CD8-positive, alpha-beta memory T cell (primary cell): ENCODE measurements at places on chromosomes 1 and 21. TPM values are rescaled to one million over a fixed set of nuclear protein-coding genes. Genes with fewer than 3 reads are reported as not detected.

Gene HUNK
- 0.20 TPM for total RNA-seq

- no peaks in the 10 kb centered on the region for H3K27me3 ChIP-seq
- no peak overlapping the region for H3K27ac ChIP-seq
- H3K4me1 ChIP-seq, result peaks cover 37% of the 10 kb centered on the region
- no peaks in the 10 kb centered on the region for H3K36me3 ChIP-seq
- no peak for DNase-seq
- no peak overlapping the region for H3K4me3 ChIP-seq
Observed at GRCh38 chr21:46421756-46422555, 36.7 kb upstream of the DIP2A start.

Gene RIIAD1
- total RNA-seq, result not detected

DNA sequence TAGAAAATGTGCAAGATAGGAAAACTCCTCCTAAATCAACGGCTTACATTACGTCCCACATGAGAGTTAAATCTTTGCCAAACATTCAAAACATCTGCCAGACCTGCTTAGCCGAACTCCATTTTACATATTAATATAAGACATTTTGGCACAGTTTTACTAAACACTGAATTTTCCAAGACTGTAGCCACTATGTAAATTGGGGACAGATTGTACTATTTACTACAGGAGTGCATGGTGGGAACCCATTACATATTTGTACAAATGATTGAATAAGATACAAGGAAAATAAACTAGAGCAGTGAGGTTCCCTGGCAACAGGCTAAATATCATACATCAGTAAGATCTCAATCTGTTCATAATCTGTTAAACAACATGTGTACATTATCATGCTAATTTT, 1234.4 kb downstream of the KCNT2 start:
- no peaks in the 10 kb centered on the region for H3K36me3 ChIP-seq
- no peaks in the 10 kb centered on the region for H3K4me1 ChIP-seq
- H3K27me3 ChIP-seq, result no peaks in the 10 kb centered on the region

DNA sequence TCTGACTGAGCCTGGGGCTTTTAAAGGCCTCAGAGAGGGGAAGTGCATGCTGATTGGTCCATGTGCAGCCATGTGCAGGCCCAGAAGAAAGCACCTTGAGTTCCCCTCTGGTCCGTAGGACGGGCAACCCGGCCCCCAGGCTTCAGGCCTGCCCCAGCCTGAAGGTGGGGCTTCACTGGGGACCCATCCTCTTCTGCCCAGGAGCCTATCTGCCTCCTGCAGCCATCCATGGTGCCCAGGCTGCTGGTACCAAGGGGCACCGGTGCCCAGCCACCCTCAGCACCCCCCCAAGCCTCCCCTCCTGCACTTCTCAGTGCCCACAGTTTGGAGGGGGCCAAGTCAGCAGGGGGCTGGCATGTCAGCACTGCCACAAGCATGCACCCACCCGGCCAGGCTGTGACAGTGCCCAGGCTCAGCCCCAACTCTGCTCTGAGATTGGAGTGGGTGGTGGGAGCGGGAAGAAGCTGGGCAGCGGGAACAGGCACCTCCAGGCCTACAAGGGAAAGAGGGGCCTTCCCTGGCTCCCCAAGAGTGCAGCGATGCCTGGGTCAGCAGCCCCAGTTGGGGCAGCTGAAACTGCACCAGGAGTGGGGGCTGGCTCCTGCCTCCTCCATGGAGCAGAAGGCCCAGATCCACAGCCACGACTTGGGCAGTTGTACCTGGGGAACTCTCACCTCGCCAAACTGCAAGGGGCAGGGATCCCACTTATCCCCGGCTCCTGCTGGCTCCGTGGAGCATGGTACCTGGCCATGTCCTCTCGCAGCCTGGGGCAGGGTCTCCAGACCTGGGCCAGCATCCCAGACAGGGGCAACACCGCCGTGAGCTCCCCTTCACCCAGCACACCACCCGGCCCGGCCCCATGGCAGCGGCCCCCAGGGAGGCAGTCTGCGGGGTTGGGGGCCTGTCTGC, 11.7 kb downstream of the COL6A2 start:
- no peak overlapping the region for H3K27ac ChIP-seq
- no peak overlapping the region for H3K4me3 ChIP-seq
- H3K27me3 ChIP-seq, result no peaks in the 10 kb centered on the region
- no peaks in the 10 kb centered on the region for H3K4me1 ChIP-seq
- no peaks in the 10 kb centered on the region for H3K36me3 ChIP-seq

GRCh38 chr1:175373786-175374623, 181.4 kb upstream of the KIAA0040 start:
- no peaks in the 10 kb centered on the region for H3K36me3 ChIP-seq
- H3K27me3 ChIP-seq, result no peaks in the 10 kb centered on the region
- H3K27ac ChIP-seq, result no peak overlapping the region
- H3K4me3 ChIP-seq, result no peak overlapping the region
- DNase-seq, result no peak
- no peaks in the 10 kb centered on the region for H3K4me1 ChIP-seq

Gene BTBD8
- 1.4 TPM for total RNA-seq

GRCh38 chr1:97507863-97508262, 413.0 kb downstream of the DPYD start:
- no peaks in the 10 kb centered on the region for H3K27me3 ChIP-seq
- no peak overlapping the region for H3K4me3 ChIP-seq
- DNase-seq, result no peak

GRCh38 chr1:64525116-64525686, 55.3 kb downstream of the CACHD1 start:
- no peak overlapping the region for H3K27ac ChIP-seq
- no peak overlapping the region for H3K4me3 ChIP-seq
- DNase-seq, result no peak
- no peaks in the 10 kb centered on the region for H3K4me1 ChIP-seq
- H3K27me3 ChIP-seq, result no peaks in the 10 kb centered on the region

- DNase-seq, result no peak
- H3K36me3 ChIP-seq, result no peaks in the 10 kb centered on the region
- H3K27ac ChIP-seq, result no peak overlapping the region
- no peak overlapping the region for H3K4me3 ChIP-seq
Observed at GRCh38 chr1:14538335-14538734, 60.1 kb upstream of the KAZN start.

DNA sequence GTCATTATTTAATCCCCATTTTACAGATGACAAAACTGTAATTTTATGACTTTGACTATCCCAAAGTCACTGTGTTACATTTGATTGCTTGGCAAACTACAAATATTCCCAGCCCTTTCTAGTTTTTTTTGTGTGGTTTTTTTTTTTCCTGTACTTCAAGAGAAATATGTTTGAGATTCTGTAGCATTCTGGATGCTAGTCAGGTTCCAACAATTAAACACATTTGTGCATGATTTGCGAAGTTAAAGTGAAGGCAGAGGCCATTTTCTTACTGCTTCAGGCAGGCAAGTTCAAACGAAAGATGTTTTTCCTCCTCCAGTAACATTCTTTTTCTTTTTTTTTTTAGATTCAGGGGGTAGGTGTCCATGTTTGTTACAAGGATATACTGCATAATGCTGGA, 107.9 kb upstream of the SERTAD4 start:
- H3K27me3 ChIP-seq, result no peaks in the 10 kb centered on the region
- no peaks in the 10 kb centered on the region for H3K36me3 ChIP-seq
- H3K4me3 ChIP-seq, result no peak overlapping the region
- no peak for DNase-seq

GRCh38 chr1:115469703-115470476, 131.8 kb upstream of the NGF start:
- no peaks in the 10 kb centered on the region for H3K27me3 ChIP-seq
- H3K27ac ChIP-seq, result no peak overlapping the region
- no peaks in the 10 kb centered on the region for H3K4me1 ChIP-seq

- no peaks in the 10 kb centered on the region for H3K36me3 ChIP-seq
- H3K4me3 ChIP-seq, result no peak overlapping the region
- H3K27ac ChIP-seq, result no peak overlapping the region
Observed at GRCh38 chr1:10639775-10640578, 156.5 kb downstream of the CASZ1 start.

- H3K4me3 ChIP-seq, result no peak overlapping the region
- no peaks in the 10 kb centered on the region for H3K27me3 ChIP-seq
- peak; percentile 43 for DNase-seq
- H3K27ac ChIP-seq, result no peak overlapping the region
- H3K4me1 ChIP-seq, result no peaks in the 10 kb centered on the region
Observed at GRCh38 chr1:7432900-7433380, 338.2 kb upstream of the VAMP3 start.

- no peak for DNase-seq
- H3K36me3 ChIP-seq, result no peaks in the 10 kb centered on the region
- H3K27me3 ChIP-seq, result no peaks in the 10 kb centered on the region
Observed at GRCh38 chr1:85128316-85128715, 72.5 kb downstream of the SYDE2 start.

GRCh38 chr1:186536273-186536890, 75.5 kb upstream of the PDC start:
- no peak for DNase-seq
- no peaks in the 10 kb centered on the region for H3K27me3 ChIP-seq
- no peak overlapping the region for H3K27ac ChIP-seq
- H3K36me3 ChIP-seq, result no peaks in the 10 kb centered on the region

- DNase-seq, result no peak
- H3K27me3 ChIP-seq, result no peaks in the 10 kb centered on the region
- H3K4me1 ChIP-seq, result no peaks in the 10 kb centered on the region
- no peaks in the 10 kb centered on the region for H3K36me3 ChIP-seq
- no peak overlapping the region for H3K4me3 ChIP-seq
- no peak overlapping the region for H3K27ac ChIP-seq
Observed at GRCh38 chr21:26597981-26598380, 24.9 kb upstream of the CYYR1 start.

DNA sequence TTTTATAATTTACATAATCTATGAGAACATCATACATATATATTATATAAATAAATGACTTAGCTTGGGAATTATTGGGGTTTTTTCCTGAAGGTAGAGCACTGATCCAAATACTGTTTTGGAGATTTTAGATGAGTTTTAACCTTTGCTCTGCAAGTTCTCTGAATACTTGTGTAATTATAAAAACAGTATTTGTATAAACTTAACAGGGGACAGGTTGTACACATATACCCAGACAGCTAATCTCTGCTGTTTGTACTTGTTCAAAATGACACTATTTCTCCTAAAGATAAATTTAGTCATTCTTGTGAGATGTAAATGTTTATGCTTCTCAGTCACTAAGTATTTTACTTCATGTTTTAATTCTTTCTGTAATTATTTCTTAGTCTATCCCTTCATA, 8.7 kb downstream of the AGL start:
- H3K4me3 ChIP-seq, result no peak overlapping the region
- no peak overlapping the region for H3K27ac ChIP-seq

GRCh38 chr1:27297903-27298302, 24.1 kb upstream of the TMEM222 start:
- H3K27ac ChIP-seq, result no peak overlapping the region
- H3K4me1 ChIP-seq, result no peaks in the 10 kb centered on the region
- H3K27me3 ChIP-seq, result no peaks in the 10 kb centered on the region
- peaks cover 22% of the 10 kb centered on the region for H3K36me3 ChIP-seq

Gene CD1E
- total RNA-seq, result not detected

Gene LCE1B
- total RNA-seq, result not detected

GRCh38 chr1:222975472-222976122, 160.8 kb downstream of the DISP1 start:
- no peak overlapping the region for H3K27ac ChIP-seq
- no peak overlapping the region for H3K4me3 ChIP-seq
- no peaks in the 10 kb centered on the region for H3K36me3 ChIP-seq
- DNase-seq, result no peak
- H3K4me1 ChIP-seq, result no peaks in the 10 kb centered on the region

Gene TMCC2
- 7.1 TPM for total RNA-seq

GRCh38 chr1:5311147-5311546, 656.7 kb downstream of the AJAP1 start:
- DNase-seq, result no peak
- H3K4me3 ChIP-seq, result no peak overlapping the region
- no peak overlapping the region for H3K27ac ChIP-seq
- H3K4me1 ChIP-seq, result no peaks in the 10 kb centered on the region
- H3K36me3 ChIP-seq, result no peaks in the 10 kb centered on the region

Gene FAM20B
- 41.5 TPM for total RNA-seq

Gene TLR5
- 0.22 TPM for total RNA-seq

DNA sequence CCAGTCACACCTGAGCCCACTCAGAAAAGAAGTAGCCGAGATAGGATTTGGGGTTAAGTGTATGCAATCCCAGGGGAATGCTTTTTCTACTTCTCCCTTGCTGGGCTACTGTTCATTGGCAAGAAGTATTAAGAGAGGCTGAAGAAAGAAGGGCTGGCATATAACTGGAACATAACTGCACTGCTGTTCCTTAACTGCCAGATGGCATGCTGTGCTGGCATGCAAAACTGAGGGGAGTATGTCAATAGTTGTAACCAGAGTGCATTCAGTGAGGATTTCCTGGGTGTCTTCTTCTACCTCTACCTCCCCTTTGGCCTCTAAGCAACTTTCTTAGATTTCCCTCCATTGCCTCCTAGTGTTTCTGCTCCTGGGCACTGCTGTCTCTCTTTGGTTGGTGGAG, 66.4 kb downstream of the TNR start:
- H3K36me3 ChIP-seq, result no peaks in the 10 kb centered on the region
- no peaks in the 10 kb centered on the region for H3K4me1 ChIP-seq
- H3K27ac ChIP-seq, result no peak overlapping the region
- no peaks in the 10 kb centered on the region for H3K27me3 ChIP-seq
- no peak overlapping the region for H3K4me3 ChIP-seq
- DNase-seq, result no peak
